ENCODE measurements at places on chromosomes 3 and 15.

DNA sequence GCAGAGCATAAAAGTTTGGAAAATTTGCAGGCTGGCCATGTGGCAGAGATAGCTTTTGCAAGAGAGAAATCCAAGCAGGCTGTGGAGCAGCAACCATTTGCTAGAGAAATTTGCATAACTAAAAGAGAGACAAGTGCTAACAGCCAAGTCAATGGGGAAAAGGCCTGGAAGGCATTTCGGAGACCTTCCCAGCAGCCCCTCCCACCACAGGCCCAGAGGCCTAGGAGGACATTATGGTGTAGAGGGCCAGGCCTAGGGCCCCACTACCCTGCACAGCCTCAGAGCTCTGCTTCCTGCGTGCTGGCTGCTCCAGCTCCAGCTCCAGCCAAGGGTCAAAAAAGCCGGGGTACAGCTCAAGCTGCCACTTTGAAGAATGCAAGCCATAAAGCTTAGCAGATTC lies 82.7 kb downstream of the MYO5A start:
- no peak for DNase-seq

DNA sequence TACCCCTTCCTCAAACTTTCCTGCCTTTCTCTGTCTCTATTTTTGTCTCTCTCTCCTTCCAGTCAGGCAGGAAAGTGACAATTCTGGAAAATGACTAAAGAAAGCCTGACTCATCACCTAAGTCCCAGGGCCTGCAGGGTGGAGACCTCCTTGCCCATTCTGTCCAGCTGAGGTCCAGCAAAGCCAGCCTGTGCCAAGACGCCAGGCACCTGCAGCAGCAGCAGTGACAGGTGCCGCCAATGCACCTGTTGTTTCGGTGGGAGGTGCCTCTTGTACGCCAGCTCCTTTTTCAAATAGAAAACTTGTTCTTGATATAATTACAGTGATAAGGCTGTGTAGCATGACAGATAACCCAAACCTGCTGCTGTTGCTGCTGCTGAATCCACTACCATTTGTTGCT lies 501.3 kb downstream of the NTRK3 start:
- no peak for DNase-seq

GRCh38 chr3:25901796-25902195 lies 111.9 kb downstream of the OXSM start:
- peak; percentile 27 for DNase-seq

- no peak for DNase-seq
Observed at GRCh38 chr3:134369861-134370596, 4.2 kb downstream of the AMOTL2 start.

DNA sequence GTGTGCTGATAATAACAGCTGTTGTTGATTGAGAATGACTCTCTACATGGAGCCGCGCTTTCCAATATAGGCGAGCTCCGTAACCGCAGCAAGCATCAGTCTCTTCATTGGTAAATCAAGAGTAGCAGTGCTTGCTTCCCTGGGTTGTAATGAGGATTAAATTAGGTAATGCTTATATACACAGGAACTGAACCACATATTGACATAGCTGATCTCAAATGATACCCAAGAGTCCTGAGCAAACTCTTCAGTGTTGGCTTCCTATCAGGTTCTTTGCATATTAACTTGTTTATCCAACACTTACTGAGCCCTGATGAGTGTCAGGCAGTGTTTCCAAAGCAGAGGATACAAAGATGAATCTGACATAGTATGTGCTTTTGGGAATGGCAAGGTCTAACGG lies 46.4 kb upstream of the SLCO3A1 start:
- no peak for DNase-seq

- no peak for DNase-seq
Observed at GRCh38 chr3:181724192-181724965, 12.7 kb downstream of the SOX2 start.

- no peak for DNase-seq
Observed at GRCh38 chr3:185151101-185151963, 1.5 kb downstream of the C3orf70 start.

GRCh38 chr15:34588046-34588674 lies 4.7 kb upstream of the GOLGA8B start:
- DNase-seq = peak; percentile 37

DNA sequence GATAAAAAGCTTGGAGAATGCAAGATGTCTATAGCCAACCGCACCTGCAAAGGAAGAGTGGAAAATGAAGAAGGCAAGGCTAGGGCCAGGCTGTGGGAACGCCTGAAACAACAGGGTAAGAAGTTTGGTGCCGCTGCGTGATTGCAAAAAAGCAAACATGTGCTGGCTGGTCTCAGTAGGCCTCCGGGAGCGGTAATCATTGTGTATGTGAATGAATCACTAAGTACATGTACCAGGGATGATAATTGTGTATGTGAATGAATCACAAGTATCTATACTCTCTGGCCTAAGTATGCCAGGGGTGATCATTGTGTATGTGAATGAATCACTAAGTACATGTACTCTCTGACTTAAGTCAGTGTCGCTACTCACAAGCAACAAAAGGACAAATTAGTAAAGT lies 40.3 kb upstream of the PARL start:
- DNase-seq = no peak

DNA sequence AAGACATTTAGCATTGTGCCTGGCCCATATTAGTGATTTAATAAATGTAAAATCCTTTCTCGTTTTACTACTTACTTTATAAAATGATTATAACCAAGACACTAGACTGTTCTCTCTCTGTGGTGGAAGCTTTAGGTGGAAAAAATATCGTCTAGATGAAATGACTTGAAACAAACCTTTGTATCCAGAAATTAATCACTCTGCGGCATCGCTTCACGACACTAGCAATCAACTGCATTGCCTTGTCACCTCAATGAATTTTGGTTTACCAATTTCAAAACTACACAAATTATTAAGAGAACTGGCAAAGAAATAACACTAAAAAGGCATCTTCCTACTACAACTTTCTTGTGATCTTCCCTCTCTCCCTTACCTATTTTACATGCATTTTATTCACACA lies 627.2 kb upstream of the ROBO1 start:
- DNase-seq = no peak

GRCh38 chr3:27561576-27561975 lies 77.4 kb upstream of the SLC4A7 start:
- no peak for DNase-seq

DNA sequence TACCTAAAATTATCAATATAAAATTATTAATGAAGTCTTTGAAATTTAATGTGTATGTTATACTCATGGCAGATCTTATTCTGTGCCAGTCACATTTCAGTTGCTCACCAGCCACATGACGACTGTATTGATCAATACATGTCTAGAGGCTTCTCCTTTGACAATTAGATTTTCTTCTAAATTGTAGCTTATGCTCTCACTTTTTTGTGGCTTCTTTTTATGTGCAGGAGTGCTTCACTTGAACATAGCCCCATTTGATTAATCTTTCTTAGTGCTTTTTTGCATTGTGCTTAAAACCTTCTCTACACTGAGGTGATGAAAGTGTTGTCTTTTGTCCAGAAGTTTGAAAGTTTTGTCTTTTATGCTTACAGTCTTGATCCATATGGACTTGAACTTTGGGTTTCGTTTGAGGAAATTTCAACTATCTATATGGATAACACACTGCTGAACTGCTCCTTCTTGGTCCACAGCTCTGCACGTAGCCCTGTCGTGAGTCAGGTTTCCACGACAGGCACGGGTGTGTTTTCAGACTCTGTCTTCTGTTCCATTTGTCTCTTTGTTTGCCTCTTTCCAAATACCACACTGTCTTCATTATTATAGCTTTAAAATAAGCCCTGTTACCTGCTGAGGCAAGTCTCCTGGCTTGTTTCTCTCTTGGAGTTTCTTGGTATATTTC lies 393.9 kb upstream of the CFAP20DC start:
- no peak for DNase-seq

DNA sequence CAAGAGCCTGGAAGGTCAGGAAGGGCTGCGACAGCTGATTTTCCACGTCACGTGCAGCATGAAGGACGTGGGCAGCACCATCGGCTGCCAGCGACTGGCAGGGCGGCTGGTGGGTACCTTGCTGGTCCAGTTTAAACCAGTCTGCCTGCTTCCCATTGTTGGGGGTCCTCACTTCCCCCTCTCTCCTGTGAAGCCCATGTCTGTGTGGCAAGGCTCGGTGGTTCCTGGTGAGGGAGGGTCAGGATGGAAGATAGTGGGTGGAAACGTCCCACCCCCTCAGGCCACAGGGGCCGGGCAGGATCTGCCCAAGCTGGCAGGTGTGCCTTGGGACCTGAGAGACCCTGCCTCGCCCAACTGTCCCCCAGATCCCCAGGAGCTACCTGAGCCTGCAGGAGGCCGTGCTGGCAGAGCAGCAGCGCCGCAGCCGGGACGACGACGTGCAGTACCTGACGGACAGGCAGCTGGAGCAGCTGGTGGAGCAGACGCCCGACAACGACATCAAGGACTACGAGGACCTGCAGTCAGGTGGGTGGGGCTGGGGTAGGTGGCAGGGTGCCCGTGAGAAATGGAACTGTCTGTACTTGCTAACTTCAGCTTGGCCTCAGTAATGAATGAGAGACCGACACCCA lies 108.2 kb downstream of the LRRK1 start:
- DNase-seq = no peak

- no peak for DNase-seq
Observed at GRCh38 chr3:56408761-56409196, 59.5 kb downstream of the ERC2 start.

DNA sequence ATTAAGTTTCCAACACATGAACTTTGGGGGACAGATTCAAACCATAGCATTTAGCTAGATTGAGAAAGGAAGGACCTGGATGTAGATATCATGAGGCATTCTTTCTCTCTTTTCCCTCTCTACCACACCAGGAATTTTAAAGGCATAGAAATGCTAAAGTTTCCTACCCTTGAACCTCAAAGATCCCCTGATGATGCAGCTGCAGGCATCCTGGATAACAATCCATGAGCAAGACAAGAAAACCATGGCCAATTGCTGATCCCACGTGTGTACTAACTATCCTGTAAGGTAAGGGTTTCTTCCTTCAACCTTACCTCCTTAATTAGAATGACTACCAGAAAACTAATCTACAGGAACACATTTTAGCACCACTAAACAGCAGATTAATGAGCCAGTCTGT lies 36.8 kb downstream of the CPNE4 start:
- no peak for DNase-seq

Measured in DND-41 (cell line).